AG04450 (cell line): ENCODE measurements at places on chromosomes 4 and X.

GRCh38 chr4:2962614-2963174, 512 bp downstream of the NOP14 start:
- no peak for DNase-seq

DNA sequence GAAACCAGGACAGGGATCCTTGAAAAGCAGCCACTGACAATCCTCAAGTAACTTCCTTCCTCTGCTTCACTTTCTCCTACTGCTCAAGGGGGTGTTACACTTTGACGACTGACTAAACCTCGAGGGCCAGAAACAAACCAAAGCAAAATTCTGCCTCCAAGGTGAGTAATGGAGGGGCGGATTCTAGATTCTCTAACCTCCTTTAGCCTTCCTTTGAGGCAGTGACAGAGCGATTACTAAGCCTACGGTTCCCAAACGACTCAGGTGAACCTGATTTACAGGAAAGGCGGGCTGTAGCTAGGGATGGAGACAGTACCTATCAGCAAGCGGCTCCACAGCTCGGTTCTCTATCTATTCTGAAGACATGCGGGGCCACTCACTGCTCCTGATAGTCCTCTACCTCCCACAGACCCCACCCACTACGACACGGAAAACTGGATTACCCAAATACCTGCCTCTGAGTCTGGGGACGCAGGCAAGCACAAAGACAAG, 487 bp downstream of the TBCK start:
- DNase-seq, result no peak

DNA sequence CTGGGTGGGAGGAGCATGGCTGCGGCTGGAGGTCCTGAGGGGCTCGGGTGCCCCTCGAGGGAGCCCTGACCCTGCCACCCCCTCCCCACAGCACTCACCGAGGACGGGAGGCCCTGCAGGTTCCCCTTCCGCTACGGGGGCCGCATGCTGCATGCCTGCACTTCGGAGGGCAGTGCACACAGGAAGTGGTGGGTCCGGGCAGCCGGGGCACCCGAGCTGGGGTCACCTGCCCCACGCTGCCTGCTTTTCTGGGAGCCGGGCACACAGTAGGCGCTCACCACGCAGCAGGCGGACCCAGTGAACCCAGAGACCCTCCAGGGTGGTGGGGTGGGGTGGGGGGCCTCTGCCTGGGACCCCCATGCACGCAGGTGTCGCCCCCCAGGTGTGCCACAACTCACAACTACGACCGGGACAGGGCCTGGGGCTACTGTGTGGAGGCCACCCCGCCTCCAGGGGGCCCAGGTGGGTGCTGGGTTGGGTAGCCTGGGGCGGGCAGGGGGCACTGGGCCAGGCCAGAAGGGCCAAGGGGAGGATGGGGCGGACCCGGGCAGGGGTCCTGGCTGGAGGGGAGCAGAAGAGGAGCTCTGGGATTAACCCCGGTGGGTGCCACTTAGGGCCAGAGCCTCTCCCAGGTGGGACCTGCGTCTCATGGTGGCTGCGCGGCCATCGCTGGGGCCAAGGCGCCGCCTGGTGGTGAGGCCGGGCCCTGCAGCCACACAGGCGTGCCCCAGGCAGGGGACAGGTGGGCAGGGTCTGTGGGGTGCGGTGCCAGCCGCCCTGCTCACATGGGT, 1.4 kb downstream of the HGFAC start:
- no peak for DNase-seq

GRCh38 chr4:47349326-47349725, 114.2 kb downstream of the COMMD8 start:
- peak; percentile 41 for DNase-seq

GRCh38 chr4:83071116-83071515, 36.1 kb downstream of the COPS4 start:
- no peak for DNase-seq

DNA sequence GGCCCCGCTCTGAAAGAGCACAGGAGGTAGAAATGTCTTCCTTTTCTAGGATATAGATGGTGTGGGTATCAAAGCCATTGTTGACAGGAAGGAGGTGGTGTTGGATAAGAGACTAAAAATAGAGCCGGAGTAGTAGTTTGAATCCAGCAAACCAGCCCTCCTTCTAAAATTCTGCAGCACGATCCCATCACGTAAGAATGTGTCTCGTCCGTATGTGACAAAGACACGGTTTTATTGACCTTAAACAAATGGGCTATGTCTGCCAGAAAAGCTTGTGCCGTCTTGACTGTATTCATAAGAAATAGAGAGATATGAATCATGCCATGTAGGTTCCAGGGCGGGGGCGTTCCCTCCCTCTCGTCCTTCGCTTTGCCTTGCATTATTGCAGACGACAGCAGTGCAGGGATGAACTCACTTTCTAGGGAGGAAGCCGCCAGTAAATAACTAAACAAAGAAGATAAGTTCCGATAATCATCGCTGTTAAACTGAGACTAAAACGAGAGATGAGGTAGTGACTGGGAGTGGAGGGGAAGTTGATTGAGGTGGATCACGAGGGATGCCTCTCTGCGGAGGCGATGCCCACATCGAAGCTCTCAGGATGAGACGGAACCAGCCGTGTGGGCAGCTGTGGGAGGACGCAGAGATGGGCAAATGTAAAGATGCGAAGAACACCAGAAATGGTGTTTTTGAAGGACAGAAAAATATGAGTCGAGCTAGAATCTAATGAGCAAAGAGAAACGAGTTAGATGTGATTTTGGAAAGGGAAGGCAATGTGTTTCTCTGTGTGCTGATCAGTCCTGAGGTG, 3.4 kb downstream of the TENM3 start:
- no peak for DNase-seq

DNA sequence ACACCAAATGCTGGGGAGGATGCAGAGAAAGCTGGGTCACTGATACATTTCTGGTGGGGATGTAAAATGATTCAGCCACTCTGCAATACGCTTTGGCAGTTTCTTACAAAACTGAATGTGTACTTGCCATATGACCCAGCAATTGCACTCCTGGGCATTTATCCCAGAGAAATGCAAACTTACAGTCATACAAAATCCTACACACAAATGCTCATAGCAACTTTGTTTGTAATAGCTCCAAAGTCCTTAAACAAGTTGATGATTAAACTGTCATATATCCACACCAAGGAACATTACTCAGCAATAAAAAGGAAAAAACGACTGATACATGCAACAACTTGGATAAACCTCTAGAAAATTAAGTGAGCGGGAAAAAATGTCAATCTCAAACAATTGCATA, 12.3 kb downstream of the MID1 start:
- peak; percentile 56 for DNase-seq

GRCh38 chr4:153790500-153790865, 1.6 kb upstream of the SFRP2 start:
- no peak for DNase-seq

DNA sequence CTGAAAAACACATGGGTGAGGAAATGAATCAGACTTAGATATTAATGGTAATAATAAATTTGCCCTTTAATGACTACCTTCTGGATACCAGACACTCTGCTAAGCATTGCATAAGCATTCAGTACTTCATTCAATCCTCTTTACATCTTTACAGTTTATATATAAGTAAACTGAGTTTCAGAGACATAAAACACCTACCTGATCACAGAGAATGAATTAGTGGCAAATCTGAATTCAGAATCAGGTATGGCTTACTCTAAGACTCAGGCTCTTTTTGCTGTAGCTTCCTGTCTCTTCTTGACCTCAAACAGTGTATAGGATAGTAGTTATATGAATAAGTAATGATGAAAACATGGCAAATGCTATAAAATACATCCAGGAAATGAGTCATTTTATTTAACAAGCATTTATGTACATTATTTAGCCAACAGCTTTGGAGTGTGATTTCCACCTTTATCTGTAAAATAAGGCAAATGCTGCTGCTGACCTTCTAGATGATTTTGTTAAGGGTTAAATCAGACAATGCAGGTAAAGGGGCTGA, 83.9 kb downstream of the VEGFC start:
- no peak for DNase-seq

GRCh38 chr4:14155803-14156202, 528.3 kb upstream of the BOD1L1 start:
- DNase-seq, result no peak

DNA sequence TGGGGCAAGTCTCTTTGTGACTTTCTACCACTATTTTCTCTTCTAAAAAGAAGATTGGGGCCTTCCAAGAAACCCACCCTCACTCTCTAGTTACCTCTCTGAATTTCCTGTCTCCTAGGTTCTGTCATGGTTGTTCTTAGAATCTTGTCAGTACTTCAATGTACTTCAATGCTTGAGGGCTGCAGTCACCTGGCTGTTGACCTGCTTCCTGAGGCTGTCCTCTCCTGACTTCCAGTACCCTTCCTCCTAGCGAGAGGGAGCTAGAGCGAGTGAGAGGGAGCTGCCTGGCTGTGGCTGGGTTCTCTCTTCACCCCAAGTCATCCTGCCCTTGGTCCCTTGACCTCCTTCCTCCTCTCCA, 17.7 kb downstream of the CD99L2 start:
- DNase-seq, result no peak

DNA sequence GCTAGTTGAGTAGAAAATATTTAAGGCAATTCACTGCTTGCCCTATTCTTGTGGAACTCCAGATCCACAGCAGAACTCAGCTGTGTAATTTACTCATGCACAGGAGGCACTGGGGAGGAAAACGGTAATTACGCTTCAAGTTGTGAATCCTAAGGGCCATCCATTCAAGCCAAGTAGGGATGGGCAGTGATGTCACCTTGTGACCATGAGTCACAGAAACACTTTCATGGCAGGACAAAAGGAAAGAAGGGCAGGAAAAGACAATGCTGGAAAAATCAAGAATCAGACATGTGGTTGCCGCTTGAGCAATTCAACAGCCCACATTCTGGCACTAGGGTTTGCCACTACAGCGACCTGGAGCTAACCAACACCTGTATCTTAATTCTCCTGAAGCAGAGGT, 1.4 kb downstream of the PAQR3 start:
- no peak for DNase-seq

DNA sequence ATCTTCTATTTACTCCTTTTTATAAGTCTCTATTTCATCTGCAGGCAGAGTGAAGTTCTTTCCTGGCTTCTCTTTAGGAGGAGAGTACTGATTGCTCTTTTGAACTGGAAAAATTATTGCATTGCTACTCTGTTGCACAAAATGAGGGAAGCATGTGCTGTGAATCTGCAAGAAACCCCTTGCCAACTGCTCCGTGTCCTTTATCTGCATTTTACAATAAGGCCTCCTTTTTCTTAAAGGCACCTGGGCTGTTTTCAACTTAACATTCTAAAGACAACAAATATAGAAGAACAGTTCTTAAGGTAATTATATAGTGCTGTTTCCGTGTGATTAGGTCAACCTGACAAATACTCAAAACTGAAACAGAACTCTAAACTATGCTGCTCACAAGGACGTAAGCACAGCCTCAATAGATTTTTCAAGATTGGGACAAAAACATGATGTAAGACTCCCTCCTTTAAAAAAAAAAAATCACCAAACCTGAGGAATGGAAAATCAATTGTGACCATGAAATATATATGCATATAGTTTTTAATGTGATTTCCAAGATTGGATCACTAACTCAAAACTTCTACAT, 716.6 kb upstream of the INTU start:
- no peak for DNase-seq

DNA sequence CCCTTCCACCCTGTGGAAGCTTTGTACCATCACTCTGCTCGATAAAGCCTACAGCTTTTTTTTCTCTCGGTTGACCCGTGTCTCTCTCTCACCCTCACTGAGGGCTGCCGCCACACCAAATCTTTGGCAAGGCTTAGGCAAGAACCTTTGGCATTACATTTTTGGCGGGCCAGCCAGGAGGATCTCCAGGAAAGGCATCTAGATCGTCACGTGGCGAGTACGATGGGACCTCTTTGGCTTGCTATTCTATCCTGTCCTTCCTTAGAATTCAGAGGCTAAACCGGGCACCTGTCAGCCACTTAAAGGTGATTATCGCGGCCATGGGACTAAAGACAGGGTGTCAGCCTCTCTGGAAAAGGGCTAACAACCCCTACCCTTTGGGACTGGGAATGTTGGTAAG, 96.2 kb downstream of the UGT2B28 start:
- no peak for DNase-seq

- no peak for DNase-seq
Measured at GRCh38 chr4:15765910-15766697, 12.0 kb upstream of the CD38 start.

GRCh38 chrX:150698981-150699380, 5.8 kb downstream of the MTMR1 start:
- DNase-seq, result no peak
